ENCODE measurements at places on chromosomes 7 and 10.

DNA sequence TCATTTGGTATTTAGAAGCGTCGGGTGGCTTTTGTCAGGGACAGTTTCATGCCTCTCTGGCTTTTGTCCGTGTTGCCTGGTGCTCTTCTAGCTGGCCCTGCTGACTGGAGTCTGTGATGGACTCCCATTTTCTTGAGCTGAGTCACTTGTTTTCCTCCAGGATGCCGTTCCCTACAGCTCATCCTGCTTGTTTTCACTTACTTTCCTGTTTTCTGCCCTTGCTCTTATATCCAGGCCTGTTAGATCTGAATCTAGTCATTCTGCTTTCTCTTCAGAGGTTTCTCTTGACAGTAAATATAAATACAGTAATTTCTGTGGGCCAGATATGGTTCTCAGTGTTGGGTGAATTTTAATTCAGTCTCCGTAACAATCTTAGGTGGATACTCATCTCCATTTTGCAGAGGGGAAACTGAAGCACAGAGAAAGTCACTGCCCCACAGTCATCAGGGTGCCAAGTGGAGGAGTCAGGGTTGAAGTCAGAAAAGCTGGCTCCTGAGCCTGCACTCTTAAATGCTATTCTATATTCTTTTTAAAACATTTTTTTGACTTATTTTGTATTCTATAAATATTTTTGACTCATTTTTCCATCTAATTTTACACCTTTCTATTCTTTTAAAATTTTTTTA lies 85.4 kb downstream of the CCNY start:
- no peak for DNase-seq

DNA sequence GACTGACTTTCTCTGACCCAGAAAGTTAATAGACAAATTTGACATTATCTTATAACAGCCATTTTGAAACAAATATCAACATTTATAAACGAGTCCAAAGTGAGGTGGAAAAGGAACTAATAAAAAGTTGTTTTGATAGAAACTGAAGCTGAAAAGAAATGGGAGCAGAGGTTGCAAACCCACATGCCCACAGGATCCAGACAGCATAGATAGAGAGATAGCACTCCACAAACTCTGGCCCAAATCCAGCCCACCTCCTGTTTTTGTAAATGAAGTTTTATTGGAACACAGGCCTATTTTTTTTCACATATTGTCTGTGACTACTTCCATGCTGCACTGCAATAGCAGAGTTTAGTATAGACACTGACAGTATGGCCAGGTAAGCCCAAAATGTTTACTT lies 171.9 kb downstream of the PRKG1 start:
- DNase-seq, result no peak

DNA sequence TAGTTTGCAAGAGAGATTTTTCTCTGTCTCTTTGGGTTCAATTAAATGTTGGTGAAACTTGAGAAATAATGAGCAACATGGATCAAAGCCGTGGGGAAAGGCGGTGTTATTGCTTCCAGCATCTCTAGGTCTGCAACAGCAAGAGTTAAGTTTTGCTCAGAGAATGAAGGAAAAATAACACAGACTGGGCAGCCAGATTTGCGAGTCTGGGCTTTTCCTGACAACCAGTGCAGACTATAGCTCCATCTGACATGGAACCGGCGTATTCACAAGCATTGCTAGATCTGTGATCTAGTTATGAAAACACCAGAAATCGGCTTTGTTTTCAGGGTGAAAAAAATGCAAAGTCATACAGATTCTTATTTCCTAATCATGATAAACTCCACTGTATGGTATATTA lies 110.4 kb downstream of the CAMK1D start:
- DNase-seq, result no peak

DNA sequence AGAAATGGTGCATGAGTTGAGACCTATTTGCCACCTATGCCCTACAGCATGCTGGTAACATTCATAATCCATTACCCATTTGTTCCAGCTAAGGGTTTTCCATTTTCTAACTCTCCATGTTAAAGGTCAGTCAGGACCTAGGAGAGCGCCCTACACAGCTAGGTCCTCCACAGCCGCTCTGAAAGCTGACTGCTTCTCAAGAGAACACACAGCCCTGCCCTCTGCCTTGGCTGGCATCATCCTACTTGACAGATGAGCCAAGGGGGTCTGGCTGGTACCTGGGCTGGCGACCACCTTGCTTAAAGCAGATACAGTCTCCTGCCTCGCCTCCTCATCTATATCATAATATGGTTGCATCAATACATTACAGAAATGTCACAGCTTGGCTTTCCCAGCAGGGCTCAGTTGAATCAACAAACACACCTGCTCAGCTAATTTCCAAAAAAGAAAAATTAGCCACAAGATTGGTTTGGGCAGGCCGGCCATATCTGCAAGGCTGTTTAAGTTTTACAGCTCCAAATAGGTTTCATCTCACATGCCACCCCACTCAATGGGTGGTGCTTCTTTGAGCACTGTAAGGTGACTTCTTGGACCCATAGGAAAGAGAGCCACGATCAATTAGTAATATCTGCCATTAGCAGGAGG lies 17.3 kb downstream of the TLL2 start:
- DNase-seq, result no peak

- DNase-seq, result no peak
Measured at GRCh38 chr7:129163875-129164544, 19.5 kb downstream of the TSPAN33 start.
